ENCODE measurements at places on chromosomes 7 and 10. TPM values are rescaled to one million over a fixed set of nuclear protein-coding genes. Genes with fewer than 3 reads are reported as not detected.

DNA sequence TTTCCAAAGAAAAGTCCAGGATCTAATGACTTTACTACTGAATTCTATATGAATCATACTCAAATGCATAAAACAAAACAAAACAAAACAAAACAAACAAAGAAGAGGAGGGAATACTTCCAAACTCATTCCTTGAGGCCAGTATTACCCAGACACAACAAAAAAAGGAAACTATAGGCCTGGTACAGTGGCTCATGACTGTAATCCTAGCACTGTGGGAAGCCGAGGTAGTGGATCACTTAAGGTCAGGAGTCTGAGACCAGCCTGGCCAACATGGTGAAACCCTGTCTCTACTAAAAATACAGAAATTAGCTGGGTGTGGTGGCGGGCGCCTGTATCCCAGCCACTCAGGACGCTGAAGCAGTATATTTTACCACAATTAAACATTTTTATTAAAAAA lies 114.6 kb downstream of the NRBF2 start:
- H3K4me3 ChIP-seq, result no peak overlapping the region
- no peak overlapping the region for H3K27ac ChIP-seq
- DNase-seq, result no peak

GRCh38 chr7:19587291-19587690 lies 121.5 kb downstream of the POLR1F start:
- no peak overlapping the region for H3K4me3 ChIP-seq
- H3K36me3 ChIP-seq, result no peaks in the 10 kb centered on the region
- H3K27me3 ChIP-seq, result no peaks in the 10 kb centered on the region
- DNase-seq, result no peak
- H3K4me1 ChIP-seq, result no peaks in the 10 kb centered on the region

- DNase-seq, result no peak
- H3K4me3 ChIP-seq, result no peak overlapping the region
- H3K4me1 ChIP-seq, result peaks cover 6% of the 10 kb centered on the region
- H3K27ac ChIP-seq, result no peak overlapping the region
- peaks cover 8% of the 10 kb centered on the region for H3K36me3 ChIP-seq
- H3K27me3 ChIP-seq, result no peaks in the 10 kb centered on the region
These were observed 70.4 kb downstream of the ZNRF2 start for GRCh38 chr7:30354791-30355190.

GRCh38 chr7:44330331-44330730 lies 4.9 kb upstream of the CAMK2B start:
- H3K4me1 ChIP-seq, result peaks cover 14% of the 10 kb centered on the region
- peaks cover 42% of the 10 kb centered on the region for H3K27me3 ChIP-seq
- H3K27ac ChIP-seq, result no peak overlapping the region

GRCh38 chr10:122457934-122458333 lies 3.4 kb upstream of the HTRA1 start:
- H3K36me3 ChIP-seq, result no peaks in the 10 kb centered on the region
- H3K4me3 ChIP-seq, result peak overlapping the region; percentile 67
- no peak for DNase-seq
- peaks cover 2% of the 10 kb centered on the region for H3K4me1 ChIP-seq

GRCh38 chr10:49609283-49610113 lies 612 bp upstream of the SLC18A3 start:
- no peak for DNase-seq
- peaks cover 7% of the 10 kb centered on the region for H3K36me3 ChIP-seq
- H3K4me1 ChIP-seq, result peaks cover 14% of the 10 kb centered on the region

DNA sequence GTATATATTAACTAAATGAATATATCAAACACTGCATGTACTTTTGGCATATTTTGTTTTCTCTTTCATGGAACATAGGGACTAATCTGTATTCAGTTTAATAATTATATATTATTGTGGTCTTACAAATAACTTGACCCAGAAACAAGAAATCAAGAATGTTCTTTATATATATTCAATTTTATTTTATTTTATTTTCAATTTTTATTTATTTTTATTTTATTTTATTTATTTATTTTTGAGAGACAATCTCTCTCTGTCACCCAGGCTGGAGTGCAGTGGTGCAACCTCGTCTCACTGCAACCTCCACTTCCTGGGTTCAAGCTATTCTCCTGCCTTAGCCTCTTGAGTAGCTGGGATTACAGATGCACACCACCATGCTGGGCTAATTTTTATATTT lies 258.4 kb upstream of the MYO3A start:
- H3K27me3 ChIP-seq, result peaks cover 4% of the 10 kb centered on the region
- no peak for DNase-seq
- H3K4me3 ChIP-seq, result no peak overlapping the region
- no peaks in the 10 kb centered on the region for H3K36me3 ChIP-seq
- no peaks in the 10 kb centered on the region for H3K4me1 ChIP-seq

GRCh38 chr7:115233809-115234208 lies 311.9 kb downstream of the MDFIC start:
- DNase-seq, result no peak
- H3K4me1 ChIP-seq, result peaks cover 8% of the 10 kb centered on the region
- peaks cover 4% of the 10 kb centered on the region for H3K27me3 ChIP-seq
- H3K4me3 ChIP-seq, result no peak overlapping the region

DNA sequence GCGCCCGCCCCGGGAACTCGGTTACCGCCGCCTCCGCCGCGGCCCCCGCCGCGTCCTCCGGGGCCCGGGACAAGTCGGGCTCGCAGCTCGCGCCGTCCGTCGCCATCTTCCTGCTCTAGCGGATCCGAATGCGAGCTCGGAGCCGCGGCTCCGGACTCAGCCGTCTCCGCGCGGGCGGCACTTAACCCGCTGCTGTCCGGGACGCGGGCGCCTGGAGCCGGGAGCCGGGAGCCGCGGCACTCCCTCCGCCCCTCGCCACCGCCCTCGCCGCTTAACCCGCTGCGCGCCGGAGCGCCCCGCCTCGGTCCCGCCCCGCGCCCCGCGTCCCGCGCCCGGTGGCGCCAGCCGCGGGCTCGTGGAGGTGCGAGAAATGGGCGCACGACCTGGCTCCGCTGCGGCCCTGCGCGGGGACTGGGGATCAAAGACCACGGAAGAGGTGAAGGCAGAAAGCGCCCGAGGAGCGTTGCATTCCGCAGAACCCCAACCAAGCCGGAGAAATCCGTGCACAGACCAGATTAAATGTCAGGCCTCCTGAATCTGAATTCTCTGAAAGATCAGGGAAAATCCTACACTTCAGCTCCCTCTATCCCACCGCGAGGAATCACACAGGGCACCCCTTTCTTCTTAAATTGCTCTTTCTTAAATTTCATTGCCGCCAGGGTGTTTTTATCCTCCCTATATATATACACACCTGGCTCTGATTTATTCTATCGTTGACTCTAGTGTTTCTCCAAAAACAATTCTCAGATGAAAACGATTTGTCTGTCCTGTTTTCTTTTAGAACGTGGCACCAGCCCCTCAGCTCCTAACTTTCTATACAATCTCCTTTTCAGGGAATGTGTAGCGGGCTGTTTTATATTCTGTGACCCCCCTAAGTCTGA lies at the start of gene CTTNBP2:
CTTNBP2 (minus strand) TSS at position 132 of the 881 bp plus-strand sequence; CDS start at position 106, 26 bp downstream.
- H3K4me3 ChIP-seq, result peak within 1 kb of the TSS; percentile 92
- peak within 1 kb of the TSS; percentile 80 for H3K27ac ChIP-seq
- DNase-seq, result peak; percentile 80

- no peaks in the 10 kb centered on the region for H3K36me3 ChIP-seq
- no peaks in the 10 kb centered on the region for H3K27me3 ChIP-seq
- no peak for DNase-seq
- no peak overlapping the region for H3K27ac ChIP-seq
- H3K4me1 ChIP-seq, result no peaks in the 10 kb centered on the region
These were observed 372.5 kb downstream of the BMPER start for GRCh38 chr7:34277803-34278199.

DNA sequence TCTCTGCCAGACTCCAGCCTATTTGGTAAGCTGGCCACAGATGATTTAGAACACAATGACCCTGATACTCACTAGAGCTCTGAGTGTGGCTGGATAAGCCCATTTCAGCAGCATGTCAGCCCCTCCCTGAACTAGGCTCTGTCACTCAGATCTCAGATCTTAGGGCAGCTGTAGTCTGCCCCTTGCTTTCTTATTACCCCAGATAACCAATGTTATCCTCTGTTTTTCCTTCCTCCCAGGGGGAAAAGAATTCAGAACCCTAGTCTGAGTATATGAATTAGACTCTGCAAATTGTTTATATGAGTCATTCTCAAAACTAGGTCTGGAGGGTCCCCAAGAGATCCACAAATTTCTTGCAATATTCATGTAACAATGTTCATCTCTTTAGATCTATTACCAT lies 286.2 kb downstream of the KCNMA1 start:
- H3K36me3 ChIP-seq, result peaks cover 3% of the 10 kb centered on the region
- H3K4me1 ChIP-seq, result peaks cover 19% of the 10 kb centered on the region
- no peak for DNase-seq
- no peak overlapping the region for H3K27ac ChIP-seq

GRCh38 chr7:123655614-123656013 lies at the start of gene LMOD2:
Gene LMOD2, plus strand, starts transcription at chr7:123655866. Its CDS starts 98 bp downstream, at chr7:123655964.
- H3K4me3 ChIP-seq, result no peak within 1 kb of the TSS
- no peak within 1 kb of the TSS for H3K27ac ChIP-seq
- H3K27me3 ChIP-seq, result no peaks in the 10 kb centered on the region
- no peak for DNase-seq
- peaks cover 3% of the 10 kb centered on the region for H3K4me1 ChIP-seq

DNA sequence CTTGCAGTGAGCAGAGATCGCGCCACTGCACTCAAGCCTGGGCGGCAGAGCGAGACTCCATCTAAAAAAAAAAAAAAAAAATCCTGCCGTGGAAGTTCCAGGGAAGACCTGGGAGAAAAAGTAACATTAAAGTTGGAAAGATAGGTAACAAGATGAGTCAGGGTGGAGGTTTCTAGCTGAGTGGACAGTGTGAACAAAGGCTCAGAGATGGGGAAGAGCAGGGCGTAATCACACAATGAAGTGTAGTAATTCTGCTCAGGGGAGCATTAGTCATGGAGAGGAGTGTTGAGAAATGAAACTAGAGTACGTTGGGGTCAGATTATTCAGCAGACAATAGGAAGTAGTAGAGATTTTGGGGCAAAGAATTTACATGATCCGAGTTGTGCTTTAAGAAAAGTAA lies 21.6 kb upstream of the WASL start:
- no peak overlapping the region for H3K27ac ChIP-seq
- no peak overlapping the region for H3K4me3 ChIP-seq
- no peak for DNase-seq
- H3K27me3 ChIP-seq, result no peaks in the 10 kb centered on the region
- H3K36me3 ChIP-seq, result no peaks in the 10 kb centered on the region

DNA sequence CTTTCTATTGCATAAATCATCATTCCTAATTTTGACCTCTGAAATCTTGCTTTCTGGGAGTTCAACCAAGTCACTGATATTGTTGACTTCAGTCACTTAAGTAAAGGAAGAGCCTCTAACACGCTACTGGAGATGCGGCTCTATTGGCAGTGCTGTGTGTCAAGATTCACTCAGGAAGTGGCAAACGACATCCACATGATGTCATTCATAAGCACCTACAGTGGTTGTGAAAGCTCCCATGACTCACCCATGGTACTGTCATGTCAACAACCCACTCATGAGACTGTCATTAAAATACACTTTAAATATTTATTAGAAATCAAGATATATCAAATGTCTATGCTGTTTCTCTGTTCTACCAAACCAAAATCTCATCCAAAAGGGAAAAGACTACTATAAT lies 52.5 kb upstream of the LHFPL3 start:
- DNase-seq, result no peak
- peaks cover 4% of the 10 kb centered on the region for H3K27me3 ChIP-seq
- H3K27ac ChIP-seq, result no peak overlapping the region
- H3K36me3 ChIP-seq, result no peaks in the 10 kb centered on the region
- no peaks in the 10 kb centered on the region for H3K4me1 ChIP-seq

GRCh38 chr7:41731493-41732435 lies 28.9 kb upstream of the INHBA start:
- peaks cover 2% of the 10 kb centered on the region for H3K4me1 ChIP-seq
- no peaks in the 10 kb centered on the region for H3K36me3 ChIP-seq
- H3K27me3 ChIP-seq, result peaks cover 21% of the 10 kb centered on the region
- no peak for DNase-seq
- no peak overlapping the region for H3K4me3 ChIP-seq

DNA sequence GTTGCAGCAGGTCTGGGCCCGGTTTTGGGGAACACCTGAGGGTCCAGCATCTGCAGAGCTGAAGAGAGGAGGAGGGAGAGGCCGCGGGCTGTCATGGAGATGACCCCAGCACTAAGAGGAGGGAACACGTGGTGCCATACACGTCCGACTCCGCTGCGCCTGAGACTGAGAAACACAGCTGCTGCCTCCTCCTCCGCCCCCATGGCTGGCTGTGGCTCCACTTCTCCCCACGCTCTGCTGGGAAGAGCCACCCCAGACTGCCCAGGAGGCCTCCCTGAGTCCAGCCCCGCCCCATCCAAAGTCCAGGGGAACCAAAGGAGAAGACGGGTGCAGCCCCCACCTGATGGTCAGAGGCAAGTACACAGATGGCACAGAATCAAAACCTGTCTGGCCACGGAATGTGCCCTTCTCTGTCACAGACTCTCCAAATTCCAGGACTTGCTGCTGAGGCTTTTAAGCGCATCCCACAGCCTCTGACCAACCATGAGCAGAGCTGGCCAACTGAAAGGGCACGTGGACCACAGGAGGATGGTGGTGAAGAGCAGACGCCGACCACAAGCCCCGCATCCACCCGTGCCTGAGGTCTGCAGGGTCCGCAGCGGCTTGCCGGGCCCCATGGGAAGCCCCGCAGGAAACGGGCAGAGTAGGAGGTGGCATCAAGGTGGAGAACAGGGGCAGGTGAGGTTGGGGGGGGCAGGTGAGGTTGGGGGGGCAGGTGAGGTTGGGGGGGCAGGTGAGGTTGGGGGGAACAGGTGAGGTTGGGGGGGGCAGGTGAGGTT lies 24.0 kb downstream of the STK32C start:
- H3K4me3 ChIP-seq, result no peak overlapping the region
- no peak for DNase-seq
- H3K4me1 ChIP-seq, result no peaks in the 10 kb centered on the region

- H3K4me3 ChIP-seq, result peak overlapping the region; percentile 6
- peaks cover 20% of the 10 kb centered on the region for H3K4me1 ChIP-seq
- no peaks in the 10 kb centered on the region for H3K27me3 ChIP-seq
- no peak for DNase-seq
- peak overlapping the region; percentile 19 for H3K27ac ChIP-seq
These were observed 6.6 kb upstream of the ABCC2 start for GRCh38 chr10:99775850-99776249.

DNA sequence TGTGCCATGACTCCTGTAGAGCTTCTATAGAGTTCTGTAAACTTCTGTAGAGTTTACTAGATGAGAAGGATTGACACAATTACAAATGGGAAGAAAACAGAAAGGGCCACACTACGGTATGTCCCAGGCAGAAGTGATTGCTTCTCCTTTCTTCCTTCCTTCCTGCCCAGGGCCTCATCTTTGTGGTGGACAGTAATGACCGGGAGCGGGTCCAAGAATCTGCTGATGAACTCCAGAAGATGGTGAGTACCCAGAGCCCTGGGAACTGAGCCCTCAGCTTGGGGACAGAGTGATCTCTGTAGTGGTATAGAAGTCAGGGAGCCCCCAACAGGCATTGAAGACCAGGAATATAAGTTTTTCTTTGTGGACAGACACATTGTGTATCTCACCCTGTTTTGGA lies 1.7 kb downstream of the ARF5 start:
- H3K27ac ChIP-seq, result peak overlapping the region; percentile 94
- peaks cover 10% of the 10 kb centered on the region for H3K36me3 ChIP-seq
- H3K27me3 ChIP-seq, result peaks cover 2% of the 10 kb centered on the region
- H3K4me3 ChIP-seq, result peak overlapping the region; percentile 97

- no peaks in the 10 kb centered on the region for H3K36me3 ChIP-seq
- peaks cover 5% of the 10 kb centered on the region for H3K4me1 ChIP-seq
- DNase-seq, result no peak
These were observed 18.4 kb downstream of the ADAM8 start for GRCh38 chr10:133258066-133258817.

TMEM140 gene
- 0.68 TPM for total RNA-seq

SCIN gene
- 3.9 TPM for total RNA-seq

ZNF853 gene
- 9.2 TPM for total RNA-seq

CYP3A7 gene
- total RNA-seq, result 0.46 TPM

ZNF679 gene
- not detected for total RNA-seq

NEBL gene
- total RNA-seq, result 55.3 TPM

PDE1C gene
- 8.5 TPM for total RNA-seq

SNX13 gene
- total RNA-seq, result 48.9 TPM

TMEM273 gene
- not detected for total RNA-seq

All from type B pancreatic cell (in vitro differentiated cells).